ENCODE measurements at places on chromosomes 13 and 19. TPM values are rescaled to one million over a fixed set of nuclear protein-coding genes. Genes with fewer than 3 reads are reported as not detected.

- H3K4me1 ChIP-seq: no peaks in the 10 kb centered on the region
- H3K27ac ChIP-seq: no peak overlapping the region
- DNase-seq: no peak
These were observed 311.7 kb downstream of the TBC1D4 start for GRCh38 chr13:75170311-75170710.

DNA sequence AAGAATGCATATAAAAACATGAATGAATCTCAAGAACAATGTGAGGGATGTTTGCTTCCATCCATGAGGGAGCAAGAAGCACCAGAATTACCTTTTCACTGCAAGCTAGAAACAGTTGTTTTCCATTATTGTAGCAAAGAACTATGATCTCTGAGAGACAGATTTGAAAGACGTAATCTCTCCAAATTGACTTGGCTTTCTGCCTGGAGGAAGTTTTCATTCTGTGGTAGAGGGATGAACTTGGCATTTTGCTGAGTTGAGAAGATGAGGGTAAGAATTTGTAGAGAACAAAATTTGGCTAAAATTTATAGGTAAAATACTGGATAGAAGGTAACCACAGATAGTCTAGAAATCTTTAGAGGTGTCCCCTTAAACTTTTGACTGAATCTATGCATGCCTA lies 496.8 kb downstream of the TDRD3 start:
- H3K27ac ChIP-seq: no peak overlapping the region
- no peak for DNase-seq
- H3K27me3 ChIP-seq: no peaks in the 10 kb centered on the region
- no peak overlapping the region for H3K4me3 ChIP-seq

The B3GNT8 gene
- 1.9 TPM for total RNA-seq

DNA sequence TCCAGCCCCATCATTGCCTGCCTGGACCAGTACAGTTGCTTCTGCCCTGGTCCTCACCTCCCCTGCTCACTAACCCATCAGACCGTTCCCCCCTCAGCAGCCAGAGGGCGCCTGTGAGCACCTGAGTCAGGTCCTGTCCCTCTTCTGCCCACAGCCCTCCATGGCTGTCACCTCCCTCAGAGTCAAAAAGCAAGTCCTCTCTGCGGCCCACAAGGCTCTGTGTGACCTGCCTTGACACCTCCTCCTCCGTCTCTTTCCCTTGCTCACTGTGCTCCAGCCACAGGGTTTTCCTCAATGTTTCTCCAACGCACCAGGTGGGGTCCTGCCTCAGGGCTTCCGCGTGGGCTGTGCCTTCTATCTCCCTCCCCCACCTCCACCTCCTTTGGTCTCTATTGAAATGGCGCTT lies 29.4 kb upstream of the PTPRS start:
- H3K36me3 ChIP-seq: no peaks in the 10 kb centered on the region
- no peaks in the 10 kb centered on the region for H3K4me1 ChIP-seq
- no peak overlapping the region for H3K27ac ChIP-seq
- no peaks in the 10 kb centered on the region for H3K27me3 ChIP-seq

GRCh38 chr19:12687496-12688196 lies at the start of gene GNG14:
Gene GNG14, plus strand, starts transcription at chr19:12687998. Its CDS starts 51 bp downstream, at chr19:12688049.
- H3K36me3 ChIP-seq: no peaks in the 10 kb centered on the region
- no peak within 1 kb of the TSS for H3K27ac ChIP-seq
- no peaks in the 10 kb centered on the region for H3K4me1 ChIP-seq
- DNase-seq: no peak

DNA sequence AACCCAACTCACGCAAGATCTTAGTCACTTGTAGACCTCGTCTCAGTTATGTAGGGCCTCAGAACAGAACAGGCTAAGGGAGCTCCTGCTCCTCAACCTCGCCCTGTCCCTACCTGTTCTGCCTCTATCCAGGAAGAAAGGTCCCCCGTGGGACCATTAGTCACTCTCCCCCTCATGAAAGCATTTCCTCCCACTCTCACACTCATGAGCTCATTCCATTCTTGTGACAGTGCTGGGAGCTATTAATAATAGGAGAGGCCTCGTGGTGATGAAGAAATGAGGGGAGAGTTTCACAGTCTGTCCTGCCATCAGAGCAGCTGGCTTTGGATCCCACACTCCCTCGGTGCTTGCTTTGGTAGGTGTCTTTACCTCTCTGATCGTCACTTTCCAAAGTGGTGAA lies 10.2 kb downstream of the PPP2R1A start:
- H3K4me1 ChIP-seq: no peaks in the 10 kb centered on the region
- DNase-seq: peak; percentile 82
- no peak overlapping the region for H3K4me3 ChIP-seq
- H3K36me3 ChIP-seq: peaks cover 61% of the 10 kb centered on the region
- no peaks in the 10 kb centered on the region for H3K27me3 ChIP-seq
- H3K27ac ChIP-seq: peak overlapping the region; percentile 85

- no peaks in the 10 kb centered on the region for H3K36me3 ChIP-seq
- H3K4me1 ChIP-seq: no peaks in the 10 kb centered on the region
- H3K27ac ChIP-seq: no peak overlapping the region
- H3K4me3 ChIP-seq: no peak overlapping the region
- DNase-seq: no peak
These were observed 11.9 kb upstream of the SPATA13 start for GRCh38 chr13:24148414-24149235.

DNA sequence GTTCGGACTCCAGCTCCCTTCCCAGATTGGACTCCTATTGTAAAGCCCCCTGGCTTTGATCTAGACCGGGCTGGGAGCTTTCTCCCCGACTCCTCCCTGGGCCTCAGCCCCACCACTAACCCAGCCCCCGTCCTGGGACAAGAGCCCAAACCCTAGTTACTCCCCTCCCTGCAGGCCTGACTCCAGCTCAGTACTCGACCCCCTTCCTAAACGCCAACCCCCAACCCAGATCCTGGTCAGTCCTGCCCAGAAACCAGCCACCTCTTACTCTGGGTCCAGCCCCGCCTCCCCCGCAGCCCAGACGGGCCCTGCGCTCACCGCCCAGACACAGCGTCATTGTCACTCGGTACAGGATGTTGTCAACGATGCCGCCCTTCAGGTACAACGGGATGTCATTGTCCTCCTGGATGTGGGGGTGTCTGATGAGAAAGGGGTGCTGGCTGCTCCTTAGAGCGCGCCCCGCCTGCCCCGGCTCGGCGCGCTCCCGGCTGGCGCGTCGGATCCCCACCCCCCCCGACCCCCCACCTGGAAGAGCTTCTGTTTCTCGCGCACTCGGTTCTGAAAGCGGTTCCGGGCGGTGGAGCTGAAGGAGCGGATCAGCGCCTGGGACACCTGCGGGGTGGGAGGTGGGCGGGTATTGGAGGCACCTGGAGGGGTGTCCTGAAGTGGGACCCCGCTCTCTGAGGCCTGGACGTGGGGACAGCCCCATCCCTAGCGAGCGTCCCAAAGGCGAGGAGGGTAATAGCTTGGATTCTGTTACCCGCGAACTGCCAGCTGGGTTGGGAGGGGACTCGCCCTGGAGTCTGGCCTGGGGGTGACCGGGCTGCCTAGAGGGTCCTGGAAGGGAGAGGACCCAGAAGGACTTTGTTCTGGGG lies 866 bp downstream of the COX7A1 start:
- H3K27ac ChIP-seq: peak overlapping the region; percentile 98
- peak overlapping the region; percentile 69 for H3K4me3 ChIP-seq
- DNase-seq: peak; percentile 83

GRCh38 chr13:42968906-42969305 lies 23.1 kb downstream of the EPSTI1 start:
- DNase-seq: no peak
- H3K36me3 ChIP-seq: no peaks in the 10 kb centered on the region
- no peak overlapping the region for H3K4me3 ChIP-seq
- no peaks in the 10 kb centered on the region for H3K27me3 ChIP-seq
- H3K27ac ChIP-seq: no peak overlapping the region

GRCh38 chr13:98364647-98365046 lies 187.6 kb upstream of the RNF113B start:
- no peak for DNase-seq
- no peak overlapping the region for H3K27ac ChIP-seq
- H3K4me3 ChIP-seq: no peak overlapping the region
- H3K4me1 ChIP-seq: no peaks in the 10 kb centered on the region
- H3K36me3 ChIP-seq: peaks cover 10% of the 10 kb centered on the region
- H3K27me3 ChIP-seq: no peaks in the 10 kb centered on the region

GRCh38 chr13:82878536-82878935 lies 1003.7 kb downstream of the SLITRK1 start:
- no peaks in the 10 kb centered on the region for H3K27me3 ChIP-seq
- no peak for DNase-seq
- no peak overlapping the region for H3K27ac ChIP-seq
- H3K4me1 ChIP-seq: no peaks in the 10 kb centered on the region
- no peaks in the 10 kb centered on the region for H3K36me3 ChIP-seq
- no peak overlapping the region for H3K4me3 ChIP-seq

- H3K4me3 ChIP-seq: peak overlapping the region; percentile 96
- H3K36me3 ChIP-seq: no peaks in the 10 kb centered on the region
- no peaks in the 10 kb centered on the region for H3K4me1 ChIP-seq
- H3K27ac ChIP-seq: peak overlapping the region; percentile 85
- DNase-seq: no peak
- no peaks in the 10 kb centered on the region for H3K27me3 ChIP-seq
These were observed 426 bp downstream of the MYO9B start for GRCh38 chr19:17075864-17076542.

- H3K27me3 ChIP-seq: no peaks in the 10 kb centered on the region
- DNase-seq: no peak
- no peaks in the 10 kb centered on the region for H3K4me1 ChIP-seq
- no peak overlapping the region for H3K27ac ChIP-seq
These were observed 89.6 kb upstream of the SPRY2 start for GRCh38 chr13:80430561-80430960.

The TMPRSS9 gene
- not detected for total RNA-seq

GRCh38 chr19:15575406-15575805 lies 39.6 kb upstream of the CYP4F8 start:
- no peaks in the 10 kb centered on the region for H3K36me3 ChIP-seq
- no peaks in the 10 kb centered on the region for H3K27me3 ChIP-seq
- H3K27ac ChIP-seq: no peak overlapping the region
- no peak overlapping the region for H3K4me3 ChIP-seq

The CCDC9 gene
- 11.9 TPM for total RNA-seq

- peak; percentile 71 for DNase-seq
- H3K4me1 ChIP-seq: peaks cover 60% of the 10 kb centered on the region
- no peaks in the 10 kb centered on the region for H3K27me3 ChIP-seq
- H3K4me3 ChIP-seq: peak overlapping the region; percentile 96
- no peaks in the 10 kb centered on the region for H3K36me3 ChIP-seq
These were observed 1.4 kb downstream of the RASA3 start for GRCh38 chr13:114130837-114131582.

DNA sequence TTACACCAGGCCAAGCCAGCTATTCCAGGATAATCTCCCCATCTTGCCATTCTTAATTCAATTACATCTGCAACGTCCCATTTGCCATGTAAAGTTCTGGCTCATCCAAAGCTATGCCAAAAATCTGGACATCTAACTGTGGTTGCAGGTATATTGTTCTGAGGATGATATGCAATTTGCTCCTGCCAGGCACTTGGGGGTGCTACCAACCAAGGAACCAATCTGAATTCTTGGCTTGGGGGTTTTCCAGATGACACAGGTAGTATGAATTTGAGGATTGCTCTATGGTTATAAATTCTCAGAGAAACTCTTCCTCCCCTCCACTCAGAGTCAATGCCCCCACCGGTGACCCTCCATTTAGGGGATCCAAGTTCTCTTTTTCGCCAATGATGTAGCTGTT lies 33.0 kb downstream of the CRYL1 start:
- H3K27me3 ChIP-seq: no peaks in the 10 kb centered on the region
- peaks cover 9% of the 10 kb centered on the region for H3K4me1 ChIP-seq
- no peak overlapping the region for H3K27ac ChIP-seq
- H3K4me3 ChIP-seq: no peak overlapping the region
- no peak for DNase-seq

DNA sequence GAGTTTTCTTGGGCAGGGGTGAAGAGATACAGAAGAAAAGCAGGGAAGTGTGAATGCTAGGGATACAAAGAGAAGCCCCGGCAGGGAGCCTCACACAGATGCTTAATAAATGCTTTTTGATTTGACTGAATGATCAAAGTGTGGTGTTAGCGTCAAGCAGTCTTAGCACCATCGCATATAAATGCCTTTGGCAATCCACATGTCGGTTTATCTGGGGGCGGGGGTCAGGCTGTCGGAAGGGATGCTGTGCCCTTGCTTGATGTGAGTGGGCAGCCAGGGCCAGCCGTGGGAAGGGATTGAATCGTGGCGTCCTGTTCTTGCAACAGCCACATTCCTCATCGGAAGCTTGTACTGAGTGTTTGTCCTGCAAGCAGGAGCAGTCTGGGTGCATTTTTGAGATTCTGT lies 173.1 kb downstream of the LACC1 start:
- H3K36me3 ChIP-seq: no peaks in the 10 kb centered on the region
- no peak overlapping the region for H3K4me3 ChIP-seq
- no peak for DNase-seq
- no peaks in the 10 kb centered on the region for H3K27me3 ChIP-seq

- no peaks in the 10 kb centered on the region for H3K4me1 ChIP-seq
- no peaks in the 10 kb centered on the region for H3K27me3 ChIP-seq
These were observed 128.4 kb downstream of the CDK8 start for GRCh38 chr13:26382366-26382765.

- H3K4me1 ChIP-seq: no peaks in the 10 kb centered on the region
- DNase-seq: no peak
- no peaks in the 10 kb centered on the region for H3K36me3 ChIP-seq
- no peak overlapping the region for H3K27ac ChIP-seq
These were observed 4.9 kb upstream of the OR7A17 start for GRCh38 chr19:14890643-14891379.

The ZNF580 gene
- 26.2 TPM for total RNA-seq

DNA sequence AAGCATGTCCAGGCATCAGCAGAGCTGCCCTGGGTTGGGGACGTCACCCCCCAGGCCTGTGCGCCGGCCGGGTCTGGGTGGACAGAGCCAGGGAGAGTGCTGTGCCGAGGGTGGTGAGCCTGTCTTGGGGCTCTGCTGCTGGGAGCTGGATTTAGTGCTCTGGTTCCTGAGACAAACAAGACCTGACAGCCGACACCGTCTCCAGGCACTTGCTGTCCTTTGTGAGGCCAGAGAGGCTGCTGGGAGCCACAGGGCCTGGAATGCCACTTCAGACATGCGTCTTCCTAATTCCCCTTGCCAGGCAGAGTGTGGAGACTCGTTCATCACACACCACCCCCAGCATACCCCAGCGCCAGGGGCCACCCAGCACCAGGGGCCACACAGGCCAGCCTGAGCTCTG lies 165.8 kb downstream of the KDM4B start:
- peaks cover 53% of the 10 kb centered on the region for H3K36me3 ChIP-seq
- no peak overlapping the region for H3K4me3 ChIP-seq
- DNase-seq: no peak
- H3K27ac ChIP-seq: peak overlapping the region; percentile 16

- DNase-seq: no peak
- no peaks in the 10 kb centered on the region for H3K27me3 ChIP-seq
- no peaks in the 10 kb centered on the region for H3K36me3 ChIP-seq
- no peaks in the 10 kb centered on the region for H3K4me1 ChIP-seq
- H3K27ac ChIP-seq: no peak overlapping the region
These were observed 103.3 kb upstream of the ZNF507 start for GRCh38 chr19:32241932-32242710.

- no peaks in the 10 kb centered on the region for H3K36me3 ChIP-seq
- no peaks in the 10 kb centered on the region for H3K27me3 ChIP-seq
- DNase-seq: no peak
- H3K27ac ChIP-seq: no peak overlapping the region
- H3K4me3 ChIP-seq: no peak overlapping the region
- no peaks in the 10 kb centered on the region for H3K4me1 ChIP-seq
These were observed 25.4 kb downstream of the COMMD6 start for GRCh38 chr13:75512253-75512652.

GRCh38 chr13:37473035-37473434 lies 125.5 kb downstream of the POSTN start:
- no peak overlapping the region for H3K4me3 ChIP-seq
- no peak for DNase-seq
- H3K4me1 ChIP-seq: no peaks in the 10 kb centered on the region
- no peak overlapping the region for H3K27ac ChIP-seq

The PLIN5 gene
- total RNA-seq: 43.6 TPM
